LHCN-M2 (cell line): ENCODE measurements at places on chromosomes 7 and 10.

- DNase-seq: no peak
Measured at GRCh38 chr10:121516093-121516865, 82.0 kb downstream of the FGFR2 start.

GRCh38 chr10:52668024-52668423 lies 104.6 kb downstream of the MBL2 start:
- peak; percentile 62 for DNase-seq

DNA sequence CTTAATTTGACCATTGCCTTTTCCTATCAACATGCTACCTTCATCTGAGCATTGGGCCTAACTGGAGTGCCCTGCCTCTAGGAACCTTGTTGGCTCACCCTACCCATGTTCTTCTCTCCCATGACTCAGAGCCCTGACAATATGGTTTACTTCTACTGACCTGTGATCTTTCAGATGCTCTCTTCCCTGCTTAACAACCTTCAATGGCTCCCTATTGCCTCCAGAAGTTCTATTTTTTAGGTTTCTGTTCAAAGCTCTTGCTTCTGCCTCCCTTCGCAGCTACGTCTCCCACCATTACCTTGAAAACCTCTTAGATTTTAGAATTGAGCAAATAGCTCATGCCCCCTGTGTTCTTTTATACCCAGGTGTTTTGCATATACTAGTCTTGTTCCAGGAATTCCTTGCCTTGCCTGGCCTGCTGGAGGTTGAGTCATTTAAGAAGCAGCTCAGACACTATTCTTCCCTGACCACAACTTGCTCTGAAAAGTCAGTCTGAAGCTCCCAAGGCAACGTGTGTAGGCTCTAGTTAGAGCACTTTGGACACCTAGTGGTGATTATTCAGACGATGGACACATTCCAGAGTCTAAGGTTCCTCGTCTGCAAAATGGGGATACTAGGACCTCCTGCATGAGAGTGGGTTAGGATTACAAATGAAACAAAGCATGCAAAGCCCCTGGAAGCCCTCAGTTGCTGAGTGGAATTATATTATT lies 64.4 kb upstream of the EMX2 start:
- peak; percentile 66 for DNase-seq

GRCh38 chr10:3868271-3868664 lies 83.3 kb upstream of the KLF6 start:
- no peak for DNase-seq

DNA sequence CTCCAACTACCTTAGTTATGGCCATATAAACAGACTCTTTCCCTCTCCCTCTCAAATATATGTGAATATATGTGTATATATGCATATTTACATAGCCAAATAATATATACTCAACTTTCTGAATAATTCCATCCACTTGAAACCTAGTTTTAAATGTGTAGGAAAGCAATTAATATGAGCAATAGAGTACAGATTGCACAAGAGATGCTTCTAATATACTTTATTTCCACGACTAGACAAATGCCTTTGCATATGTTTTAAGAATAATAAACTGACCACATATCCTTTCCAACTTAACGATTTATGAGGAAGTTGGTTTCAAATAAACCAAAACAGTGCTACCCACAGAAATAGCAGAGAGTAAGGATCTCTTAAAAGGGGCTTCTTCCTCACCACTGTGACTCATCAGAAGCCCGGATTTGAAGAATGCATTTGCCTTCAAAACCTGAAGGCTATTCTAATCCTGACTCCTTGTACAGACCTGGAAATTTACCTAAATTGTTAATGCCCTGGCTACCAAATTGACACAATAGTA lies 266.3 kb downstream of the AHR start:
- peak; percentile 84 for DNase-seq

DNA sequence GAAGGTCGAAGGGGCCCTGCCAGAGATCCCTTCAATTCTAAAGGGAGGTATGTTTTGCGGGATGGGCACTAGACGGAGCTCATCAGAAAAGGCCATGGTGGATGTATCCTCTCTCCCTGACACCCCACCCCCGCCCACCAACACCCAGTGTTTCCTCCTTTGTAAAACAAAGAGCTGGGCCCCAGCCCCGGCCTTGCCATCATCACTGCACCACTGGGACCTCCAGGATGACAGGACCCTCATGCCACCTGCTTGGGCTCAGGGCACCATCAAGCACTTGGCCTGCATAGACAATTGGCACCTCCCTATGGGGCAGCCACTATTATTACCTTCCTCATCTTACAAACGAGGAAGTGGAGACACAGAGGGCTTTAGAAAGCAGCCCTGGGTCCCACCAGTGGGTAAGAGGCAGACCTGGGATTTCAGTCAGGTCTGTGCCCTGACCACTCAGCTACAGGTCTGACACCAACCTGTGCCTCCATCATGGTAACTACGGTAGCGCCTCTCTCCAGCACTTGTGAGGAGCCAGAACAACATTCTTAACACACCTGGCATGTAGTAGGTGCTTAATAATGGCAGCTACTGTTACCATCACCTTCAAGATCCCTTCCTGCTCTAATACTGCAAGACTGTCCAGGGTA lies 2.0 kb downstream of the CALML3 start:
- no peak for DNase-seq

DNA sequence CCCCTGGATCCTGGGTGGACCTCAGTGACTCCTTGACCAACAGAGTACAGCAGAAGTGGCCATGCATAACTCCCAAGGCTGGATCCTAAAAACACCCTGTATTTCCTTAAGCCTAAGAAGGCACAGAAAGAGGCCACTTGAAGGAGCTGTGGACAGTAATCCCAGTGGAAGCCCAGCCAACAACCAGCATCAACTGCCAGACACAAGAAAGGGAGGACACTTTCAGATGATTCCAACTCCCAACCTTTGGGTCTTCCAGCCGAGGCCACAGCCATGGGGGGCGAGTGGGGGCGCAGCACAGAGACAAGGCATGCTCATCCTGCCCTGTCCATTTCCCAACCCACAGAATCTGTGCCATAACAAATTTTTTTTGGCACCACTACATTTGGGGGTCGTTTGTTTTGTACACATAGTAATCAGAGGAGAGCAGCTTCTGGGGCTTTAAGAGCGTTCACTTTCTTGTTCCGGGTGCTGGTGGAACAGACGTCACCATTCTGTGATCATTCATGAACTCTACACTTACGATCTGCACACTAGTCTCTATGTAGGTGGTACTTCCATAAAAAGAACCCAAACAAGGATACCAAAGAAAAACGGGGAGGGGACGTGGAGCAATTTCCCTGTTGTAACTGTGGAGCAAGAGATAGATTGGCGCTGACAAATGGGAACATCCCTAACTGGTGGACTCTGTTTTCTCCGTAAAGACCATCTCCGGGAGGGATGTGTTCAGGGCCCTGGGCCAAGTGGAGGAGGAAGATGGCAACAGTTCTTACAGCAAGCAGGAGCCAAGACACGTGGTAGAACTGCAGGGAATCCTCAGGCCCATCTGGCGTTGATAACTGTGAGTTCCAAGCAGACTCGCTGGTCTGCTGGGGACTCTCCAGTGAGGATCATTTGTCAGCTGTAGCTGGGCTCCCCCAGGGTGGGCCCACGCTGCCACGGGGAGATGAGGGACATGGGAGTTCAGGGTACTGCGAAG lies 6.0 kb upstream of the SLC29A3 start:
- no peak for DNase-seq

- no peak for DNase-seq
Measured at GRCh38 chr10:7311218-7311849, 99.5 kb downstream of the SFMBT2 start.

DNA sequence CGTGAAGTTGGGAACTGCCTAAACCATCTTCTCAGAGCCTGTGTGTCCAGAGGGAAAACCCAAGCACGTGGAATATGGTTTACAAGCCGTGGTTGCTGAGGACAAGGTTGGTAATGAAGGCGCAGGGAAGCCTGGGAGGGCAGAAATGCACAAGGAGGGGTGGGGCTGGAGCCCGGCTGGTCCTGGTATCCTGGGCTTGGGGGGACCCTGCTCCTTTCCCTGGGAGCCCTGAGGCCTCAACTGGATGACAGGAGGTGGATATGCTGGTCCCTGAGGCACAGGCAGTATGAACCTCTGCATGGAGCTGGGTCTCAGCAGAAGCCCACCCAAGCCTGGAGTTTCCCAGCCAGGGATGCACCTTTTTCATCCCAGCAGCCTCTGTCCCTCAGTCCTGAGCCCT lies 80.3 kb upstream of the RET start:
- DNase-seq: no peak

DNA sequence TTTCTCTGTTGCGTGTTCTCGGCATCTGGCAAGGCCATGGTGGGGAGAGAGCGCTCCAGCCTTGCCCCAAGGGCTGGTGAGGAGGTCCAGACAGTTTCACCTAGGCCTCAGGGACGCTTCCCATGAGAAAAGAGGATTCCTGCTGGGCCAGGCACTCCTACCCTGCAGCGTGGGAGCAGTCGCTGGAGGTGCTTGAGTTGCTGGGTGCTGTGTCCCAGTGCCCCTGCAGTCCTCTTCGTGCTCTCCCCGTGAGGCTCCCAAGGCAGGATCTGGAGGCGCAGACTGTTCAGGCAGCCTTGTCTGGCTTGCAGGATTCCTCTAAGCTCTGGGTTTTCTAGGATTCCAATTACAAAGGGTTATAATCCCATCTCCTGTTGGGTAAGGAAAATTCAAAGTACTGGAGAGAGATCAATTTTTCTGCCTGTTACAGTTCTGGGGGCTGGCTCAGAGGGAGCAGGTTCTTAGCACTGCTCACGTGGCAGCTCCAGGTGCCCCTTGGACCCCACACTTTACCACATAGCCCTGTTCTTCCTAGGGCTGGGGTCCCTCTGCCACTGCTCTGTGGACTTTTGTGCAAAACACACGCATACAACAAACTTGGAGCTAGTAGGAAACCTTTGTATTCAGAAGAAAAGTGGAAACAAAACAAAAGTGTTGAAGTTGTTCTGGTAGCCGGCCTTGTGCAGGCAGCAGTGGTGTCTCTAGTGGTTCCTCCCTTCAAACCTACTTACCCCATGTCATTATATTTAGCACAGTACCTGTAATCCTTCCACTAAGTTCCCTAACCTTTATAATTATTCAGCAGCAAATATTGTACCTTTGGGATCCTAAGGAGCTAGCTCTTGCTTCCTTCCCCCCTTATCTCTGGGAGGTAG lies 60.5 kb downstream of the CCNY start:
- no peak for DNase-seq

GRCh38 chr7:28815928-28816373 lies 142.2 kb downstream of the TRIL start:
- no peak for DNase-seq

DNA sequence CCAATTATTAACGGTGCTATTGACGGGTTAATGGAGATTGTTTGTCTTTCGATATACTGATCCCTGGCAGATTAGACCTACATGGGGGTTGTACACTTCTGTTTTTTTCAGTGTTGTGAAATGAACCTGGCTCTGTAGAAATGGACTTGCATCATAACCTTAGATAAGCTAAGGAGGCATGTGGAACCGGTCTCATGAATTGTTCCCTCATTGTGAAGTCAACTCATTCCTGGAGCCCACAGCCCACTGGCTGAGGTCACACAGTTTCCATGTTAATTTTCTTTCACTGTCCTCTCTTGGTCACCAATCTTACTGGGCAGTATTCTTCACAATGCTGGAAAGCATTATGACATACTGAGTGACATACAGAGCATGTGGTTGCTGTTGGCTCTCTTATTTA lies 202.8 kb downstream of the BMPER start:
- DNase-seq: no peak

DNA sequence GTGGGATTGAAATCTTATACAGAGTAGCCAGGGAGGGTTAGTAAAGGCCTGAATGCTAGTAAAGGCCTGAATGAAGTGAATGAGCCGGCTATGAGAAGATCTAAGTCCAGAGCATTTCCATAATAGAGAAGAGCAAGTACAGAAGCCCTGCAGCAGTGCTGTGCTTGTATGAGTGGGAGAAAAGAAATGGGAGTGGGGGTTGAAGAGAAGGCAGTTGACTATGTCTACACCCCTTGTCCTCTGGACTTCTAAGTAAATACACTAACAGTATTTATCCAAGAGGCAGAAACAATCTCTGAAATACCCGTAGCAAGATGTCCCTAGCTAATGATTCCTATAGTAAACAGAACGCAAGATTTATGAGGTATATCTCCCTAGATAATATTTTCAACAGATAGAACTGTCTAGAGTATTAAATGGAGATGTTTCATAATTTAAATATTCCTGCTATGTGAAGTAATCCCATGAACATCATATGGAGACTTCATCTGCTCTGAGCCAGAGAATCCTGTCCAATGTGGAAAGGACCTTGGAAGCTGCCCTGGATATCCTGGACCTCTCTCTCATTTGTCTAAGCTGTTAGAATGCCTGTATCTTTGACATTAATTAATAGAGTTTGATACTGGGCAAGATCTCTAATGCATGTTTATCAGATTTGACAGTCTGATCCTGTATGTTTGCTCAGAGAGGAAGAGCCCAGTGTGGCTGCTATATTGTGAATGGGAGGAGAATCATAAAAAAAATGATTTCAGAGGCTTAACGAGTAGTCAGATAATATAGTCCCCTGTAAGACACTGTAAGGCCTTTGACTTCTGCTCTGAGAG lies 171.6 kb downstream of the LRRN3 start:
- DNase-seq: no peak

GRCh38 chr7:148708026-148708885 lies 9.6 kb downstream of the CUL1 start:
- DNase-seq: no peak

DNA sequence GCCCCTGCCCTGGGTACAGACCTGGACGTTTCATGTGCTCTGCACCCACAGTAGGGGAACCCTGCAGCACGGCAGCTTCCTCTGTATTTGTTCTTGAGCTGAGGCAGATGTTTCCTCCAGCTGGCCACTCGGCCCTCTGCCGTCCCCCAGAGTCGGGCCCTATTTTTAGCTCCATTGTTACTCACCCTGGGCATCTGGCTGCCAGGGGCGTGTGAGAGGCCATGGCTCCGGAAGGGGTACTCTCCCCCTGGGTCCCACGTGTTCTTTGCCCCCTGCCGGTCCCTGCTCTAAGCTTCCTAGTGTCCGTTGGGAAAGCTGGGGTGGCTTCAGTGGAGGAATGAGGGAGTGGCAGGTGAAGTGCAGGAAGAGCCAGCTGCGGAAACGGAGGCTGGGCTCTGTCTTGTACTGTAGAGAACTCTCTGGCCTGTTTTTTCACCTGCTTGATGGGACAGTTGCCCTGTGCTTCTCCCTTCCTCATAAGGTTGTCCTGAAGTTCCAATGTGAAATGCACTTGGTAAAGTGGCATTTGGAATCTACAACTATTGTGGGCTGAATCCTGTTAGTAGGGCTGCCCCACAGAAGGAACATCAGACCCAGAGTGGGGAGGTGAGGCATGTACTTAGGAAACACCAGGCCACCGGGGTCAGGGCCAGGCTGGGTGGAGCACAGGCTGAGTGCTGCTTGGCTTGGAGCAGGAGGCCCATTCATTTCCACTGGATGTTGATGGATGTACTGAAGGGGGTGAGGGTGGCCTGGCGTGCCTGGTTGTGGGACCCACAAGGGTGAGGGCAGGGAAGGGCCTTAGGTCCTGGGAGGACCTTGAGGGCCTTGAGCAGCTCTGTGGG lies 30.6 kb downstream of the PALD1 start:
- DNase-seq: peak; percentile 75

- DNase-seq: no peak
Measured at GRCh38 chr7:32809347-32809746, 82.2 kb downstream of the KBTBD2 start.

DNA sequence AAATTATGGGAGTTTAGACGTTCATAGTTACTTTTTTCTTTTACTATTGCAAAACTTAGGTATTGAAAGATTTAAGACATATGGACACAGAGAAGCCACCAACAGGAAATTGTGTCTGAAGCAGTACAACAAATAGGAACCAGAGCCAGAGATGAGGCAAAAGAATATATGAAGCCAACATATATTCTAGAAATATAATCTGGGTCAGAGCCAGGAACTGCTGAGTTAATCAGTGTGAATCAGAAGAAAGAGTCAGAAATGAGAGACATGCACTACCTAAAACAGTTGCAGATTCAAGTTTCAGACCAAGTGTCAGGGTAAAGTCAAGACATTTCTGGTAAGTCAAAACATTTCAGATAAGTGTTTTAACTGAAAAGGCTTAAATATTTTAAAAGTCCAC lies 67.7 kb downstream of the DGKB start:
- DNase-seq: peak; percentile 60
